ENCODE measurements at places on chromosomes 11 and 22.

- peak; percentile 97 for DNase-seq
Measured at GRCh38 chr11:33930317-33931021, 38.6 kb upstream of the LMO2 start.

- no peak for DNase-seq
Measured at GRCh38 chr22:25060522-25061071, 108.1 kb downstream of the KIAA1671 start.

- no peak for DNase-seq
Measured at GRCh38 chr11:12377106-12377823, at the start of gene PARVA. Gene PARVA, plus strand, starts transcription at chr11:12377571. Its CDS starts 77 bp downstream, at chr11:12377648.

DNA sequence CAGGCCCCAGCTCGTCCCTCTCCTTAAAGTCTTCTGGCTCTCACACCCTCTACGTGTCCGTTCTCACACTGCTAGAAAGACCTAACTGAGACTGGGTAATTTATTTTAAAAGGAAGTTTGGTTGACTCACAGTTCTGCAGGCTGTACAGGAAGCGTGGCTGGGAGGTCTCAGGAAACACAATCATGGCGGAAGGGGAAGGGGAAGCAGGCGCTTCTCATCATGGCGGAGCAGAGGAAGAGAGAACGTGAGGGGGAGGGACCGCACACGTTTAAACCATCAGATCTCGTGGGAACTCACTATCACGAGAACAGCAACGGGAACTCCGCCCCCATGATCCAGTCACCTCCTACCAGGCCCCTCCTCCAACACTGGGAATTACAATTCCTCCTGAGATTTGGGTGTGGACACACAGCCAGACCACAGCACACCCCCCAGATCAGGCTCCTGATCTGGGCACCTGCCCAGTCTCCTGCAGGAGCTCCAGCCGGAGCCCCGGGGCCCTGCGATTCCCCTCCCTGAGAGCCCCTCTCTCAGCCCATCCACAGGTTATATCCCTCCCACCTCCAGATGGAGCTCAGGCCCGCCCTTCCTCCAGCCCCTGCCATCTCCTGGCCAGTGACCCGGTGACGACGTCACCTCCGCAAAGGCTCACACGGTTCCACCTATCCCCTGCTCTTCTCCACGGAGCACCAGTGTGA, 170.2 kb downstream of the BRD1 start:
- DNase-seq, result peak; percentile 85

DNA sequence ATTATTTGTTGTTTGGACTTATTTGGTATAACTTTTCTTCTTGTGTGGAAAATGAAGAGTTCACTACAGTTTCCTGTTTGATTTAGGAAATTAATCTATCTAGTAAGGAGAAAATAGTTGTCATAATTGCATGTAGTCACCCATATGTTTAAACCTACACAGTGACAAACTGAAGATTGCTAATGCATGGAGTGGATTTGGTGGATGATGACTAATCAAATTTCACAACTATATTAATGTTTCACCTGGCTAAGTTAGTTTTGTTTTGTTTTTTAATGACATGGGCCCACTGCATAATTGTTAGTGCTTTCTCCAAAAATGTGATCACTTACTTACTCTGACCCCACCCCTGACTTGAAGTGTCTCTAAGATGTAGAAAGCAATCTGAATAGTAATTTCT, 170.6 kb downstream of the DYNC2H1 start:
- DNase-seq, result no peak

DNA sequence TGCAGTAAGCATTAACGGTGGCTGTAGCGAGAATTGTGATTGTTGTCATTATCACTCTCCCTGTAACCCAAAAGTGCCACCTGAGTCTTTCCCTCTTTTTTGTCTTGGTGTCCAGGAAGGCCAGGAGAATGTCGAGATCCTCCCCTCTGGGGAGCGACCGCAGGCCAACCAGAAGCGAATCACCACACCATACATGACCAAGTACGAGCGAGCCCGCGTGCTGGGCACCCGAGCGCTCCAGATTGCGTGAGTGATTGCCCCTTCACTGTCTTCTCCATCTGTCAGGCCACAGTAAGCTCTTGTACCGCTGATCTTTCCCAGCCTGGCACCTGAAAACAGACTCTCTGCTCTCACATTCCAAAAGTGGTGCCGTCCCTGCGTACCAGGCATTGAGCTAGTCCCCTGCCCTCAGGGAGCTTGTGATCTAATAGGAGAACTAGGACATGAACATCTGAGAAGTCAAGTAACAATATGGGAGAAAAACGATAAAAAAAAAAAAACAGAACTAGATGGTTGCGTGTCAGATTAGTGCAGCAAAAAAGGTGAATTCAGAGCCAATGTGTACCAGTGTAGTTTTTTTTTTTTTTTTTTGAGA, 5.8 kb downstream of the POLR2F start:
- no peak for DNase-seq

DNA sequence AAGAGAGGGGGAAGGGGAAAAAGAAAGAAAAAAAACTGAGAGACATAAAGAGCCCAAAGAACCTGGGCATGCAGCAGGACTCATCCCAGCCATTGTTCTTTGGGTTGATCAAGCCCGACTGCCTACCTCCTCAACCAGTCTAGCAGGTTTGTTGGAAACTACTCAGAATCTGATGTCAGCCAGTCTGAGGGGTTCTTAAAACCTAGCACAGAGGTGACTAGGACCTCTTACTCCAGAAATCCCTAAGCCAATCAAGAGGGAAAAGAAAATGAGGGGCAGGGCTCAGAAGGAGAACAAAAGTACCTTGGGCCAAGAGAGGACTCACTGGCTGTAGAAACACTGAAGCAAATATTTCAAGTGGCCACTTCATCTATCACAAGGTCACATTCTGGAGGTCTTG, 228.0 kb downstream of the AASDHPPT start:
- no peak for DNase-seq

GRCh38 chr11:61921446-61921845, 4.1 kb upstream of the RAB3IL1 start:
- DNase-seq, result no peak

DNA sequence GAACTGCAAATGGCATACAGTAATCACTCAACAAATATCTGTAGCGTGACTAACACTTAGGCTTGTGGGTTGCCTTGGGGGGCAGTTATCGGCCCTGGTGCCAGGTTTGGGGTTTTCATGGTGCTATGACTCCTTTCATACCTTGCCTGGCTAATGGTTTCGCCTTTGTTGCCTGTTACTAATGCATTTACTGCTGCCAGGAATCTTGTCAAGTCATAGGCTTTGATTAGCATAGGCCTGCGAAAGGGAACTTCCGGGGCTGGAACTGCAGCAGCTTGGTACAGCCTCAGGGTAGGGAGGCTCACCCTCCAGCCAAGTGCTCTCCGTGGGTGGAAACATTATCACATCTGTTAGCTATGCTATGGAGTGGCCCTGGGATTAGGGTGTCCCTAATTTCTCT, 13.2 kb downstream of the SLC25A18 start:
- DNase-seq, result no peak

GRCh38 chr22:44247923-44248892, 64.5 kb downstream of the SHISAL1 start:
- no peak for DNase-seq

DNA sequence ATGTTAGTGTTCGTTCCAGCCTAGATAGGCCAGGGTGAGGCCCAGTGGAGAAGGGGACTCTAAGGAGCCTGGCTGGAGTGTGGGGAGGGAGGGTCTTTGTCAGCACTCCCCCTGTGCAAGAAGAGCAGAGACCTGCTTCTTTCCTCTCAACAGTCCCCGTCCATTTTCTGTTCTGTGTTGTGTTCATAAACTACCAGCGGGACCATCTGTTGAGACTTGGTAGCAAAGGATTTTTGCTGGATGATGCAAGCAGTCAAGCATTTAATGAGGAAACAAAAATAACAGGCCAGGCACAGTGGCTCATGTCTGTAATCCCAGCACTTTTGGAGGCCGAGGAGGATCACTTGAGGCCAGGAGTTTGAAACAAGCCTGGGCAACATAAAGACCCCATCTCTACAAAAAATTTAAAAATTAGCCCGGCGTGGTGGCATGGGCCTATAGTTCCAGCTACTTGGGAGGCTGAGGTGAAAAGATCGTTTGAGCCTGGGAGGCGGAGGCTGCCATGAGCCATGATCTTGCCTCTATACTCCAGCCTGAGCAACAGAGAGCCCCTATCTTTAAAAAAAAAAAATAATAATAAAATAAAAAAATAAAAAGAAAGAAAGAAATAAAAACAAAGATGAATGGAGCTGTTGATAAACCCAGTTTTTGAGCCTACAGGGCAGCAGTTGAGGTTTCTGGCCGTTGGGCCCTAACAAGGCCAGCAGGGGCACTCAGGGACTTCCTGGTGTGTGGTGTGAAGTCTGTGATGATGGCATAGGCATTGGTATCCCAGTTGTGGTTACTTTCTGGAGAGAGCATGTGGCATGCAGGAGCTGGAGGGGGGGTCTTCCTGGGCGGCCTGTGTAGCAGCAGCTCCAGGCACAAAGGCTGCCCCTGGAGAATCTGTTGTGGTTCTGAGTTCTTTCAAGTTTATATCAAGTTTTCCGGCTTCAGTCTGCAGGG, 1.7 kb upstream of the TXNRD2 start:
- peak; percentile 54 for DNase-seq

GRCh38 chr11:112453601-112454577, 193.2 kb upstream of the PLET1 start:
- peak; percentile 32 for DNase-seq

DNA sequence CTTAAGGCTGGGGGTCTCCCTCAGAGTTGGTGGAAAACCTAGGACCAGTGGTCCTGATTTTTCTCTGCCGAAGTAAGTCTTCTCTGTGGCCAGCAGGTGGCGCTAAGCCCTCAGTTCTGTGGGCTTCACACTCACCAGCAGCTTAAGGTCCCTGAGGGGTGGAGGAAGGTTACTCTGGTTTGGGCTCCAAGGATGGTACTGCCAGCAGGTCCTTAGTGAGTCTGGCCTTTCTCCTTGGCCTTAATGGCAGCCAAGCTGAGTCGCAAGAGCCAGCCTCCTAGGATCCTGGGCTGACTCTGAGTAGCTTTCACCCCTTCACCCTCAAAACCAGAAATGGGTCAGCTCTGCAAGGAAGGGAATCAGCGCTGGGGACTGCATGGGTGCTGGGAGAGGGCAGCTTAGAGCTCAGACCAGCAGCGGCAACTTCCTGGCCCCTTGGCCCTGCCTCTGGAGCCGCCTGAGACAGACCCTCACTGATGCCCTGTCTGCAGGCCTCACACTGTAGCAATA, 4.4 kb downstream of the KCNJ11 start:
- DNase-seq, result peak; percentile 68

DNA sequence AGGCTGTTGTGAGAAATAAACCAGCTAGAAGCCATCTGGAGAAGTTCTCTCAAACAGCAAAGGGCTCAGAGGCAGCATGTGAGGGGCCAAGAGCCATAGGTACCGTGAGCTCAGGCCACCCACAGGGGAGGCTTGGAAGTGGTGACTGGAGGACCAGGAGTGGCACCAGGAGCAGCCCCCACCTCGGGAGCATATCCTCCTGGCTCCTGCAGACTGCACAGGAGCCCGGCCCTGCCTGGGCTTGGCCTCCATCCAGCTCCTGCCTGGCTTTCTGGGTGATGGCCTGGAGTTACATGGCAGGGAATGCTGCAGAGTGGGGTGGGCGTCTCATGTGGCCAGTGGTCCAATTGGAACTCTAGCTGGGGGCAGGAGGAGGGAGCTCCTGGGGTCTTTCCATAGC, 4.2 kb upstream of the MPPED1 start:
- DNase-seq, result no peak

GRCh38 chr22:30605449-30606110, 1.4 kb upstream of the TCN2 start:
- DNase-seq, result peak; percentile 62

GRCh38 chr22:29385151-29385704, 3.1 kb downstream of the AP1B1 start:
- DNase-seq, result no peak

- no peak for DNase-seq
Measured at GRCh38 chr11:2289350-2289749, 12.4 kb downstream of the C11orf21 start.

DNA sequence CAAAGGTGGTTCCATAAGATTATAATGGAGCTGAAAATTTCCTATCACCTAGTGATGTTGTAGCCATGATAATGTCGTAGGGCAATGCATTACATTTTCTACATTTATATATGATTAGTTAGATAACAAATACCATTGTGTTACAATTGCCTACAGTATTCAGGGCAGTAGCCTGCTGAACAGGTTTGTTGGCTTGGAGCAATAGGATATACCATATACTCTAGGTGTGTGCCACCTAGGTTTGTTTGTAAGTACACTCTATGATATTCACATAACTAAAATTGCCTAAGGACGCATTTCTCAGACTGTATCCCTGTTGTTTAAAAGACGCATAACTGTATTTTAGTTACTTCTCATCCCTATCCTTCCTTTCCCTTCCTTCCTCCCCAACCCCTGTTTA, 13.6 kb downstream of the PLEKHB1 start:
- DNase-seq, result no peak

DNA sequence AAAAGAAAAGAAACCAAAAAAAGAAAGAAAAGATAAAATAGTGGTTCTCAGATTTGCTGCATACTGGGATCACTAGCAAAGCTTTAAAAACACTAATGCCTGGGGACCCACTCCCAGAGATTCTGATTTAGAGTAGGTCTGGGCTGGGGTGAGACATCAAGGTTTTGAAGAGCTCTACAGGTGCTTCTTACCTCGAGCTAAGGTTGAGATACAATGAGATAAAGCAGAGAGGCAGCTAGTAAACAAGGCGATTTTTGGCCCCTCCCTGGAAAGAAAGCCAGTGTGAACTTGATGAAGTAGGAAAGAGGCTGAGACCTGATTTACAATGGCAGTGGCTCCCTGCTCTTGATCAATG, 327.6 kb upstream of the CCDC90B start:
- DNase-seq, result no peak

- DNase-seq, result peak; percentile 86
Measured at GRCh38 chr11:122864386-122865115, 18.0 kb upstream of the JHY start.

DNA sequence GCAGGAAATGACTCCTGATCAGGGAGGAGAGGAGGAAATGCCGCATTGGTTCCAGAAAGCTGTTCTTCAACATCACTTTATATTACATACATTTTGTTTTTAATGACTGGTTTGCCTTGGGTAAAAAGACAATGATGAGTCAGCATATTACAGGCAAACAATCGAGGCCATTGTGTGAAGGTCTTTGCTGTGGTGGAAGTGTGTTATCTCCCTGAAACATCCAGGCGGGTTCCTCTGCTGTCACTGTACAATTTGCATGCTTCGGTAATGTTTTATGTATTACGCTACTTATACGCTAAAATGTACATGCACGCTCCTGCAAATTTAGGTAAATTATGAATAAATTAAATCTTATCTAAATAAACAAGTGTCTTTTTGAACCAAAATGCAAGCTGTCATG, 161.1 kb downstream of the KIRREL3 start:
- no peak for DNase-seq

Measured in inflammatory macrophage treated with lipopolysaccharide for 4 hours (primary cell).